ENCODE measurements at places on chromosomes 11 and 22.

DNA sequence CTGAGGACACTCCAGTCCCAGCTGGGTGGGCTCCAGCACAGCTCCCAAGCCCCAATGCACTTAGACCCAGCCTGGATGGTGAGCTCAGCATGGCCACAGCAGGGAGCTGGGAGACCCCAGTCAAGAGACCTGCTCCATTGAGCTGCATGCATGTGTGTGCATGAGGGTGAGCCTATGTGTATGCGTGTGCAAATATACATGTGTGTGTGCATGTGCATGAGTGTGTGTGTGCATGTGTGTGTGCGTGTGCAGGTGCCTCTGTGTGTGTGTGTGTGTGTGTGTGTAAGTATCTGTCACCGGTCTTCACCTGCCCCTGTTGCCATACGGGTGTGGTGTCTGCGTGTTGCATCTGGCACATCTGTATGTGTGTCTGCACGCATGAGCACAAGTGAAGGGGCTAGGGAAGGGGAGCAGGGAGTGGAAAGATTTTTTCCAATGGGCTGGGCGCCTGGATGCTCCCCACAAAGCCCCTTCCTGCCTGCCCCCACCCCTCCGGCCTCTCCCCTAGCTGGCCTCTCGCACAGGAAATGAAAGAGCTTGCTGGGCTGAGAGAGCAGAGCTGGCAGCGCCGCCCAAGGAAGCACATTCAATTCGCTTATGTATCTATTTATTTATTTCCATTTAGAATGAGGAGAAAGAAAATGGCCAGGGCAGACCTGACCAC is 4.1 kb downstream of the TSPAN32 start:
- no peak for DNase-seq

GRCh38 chr22:27385261-27385998 is 416.1 kb downstream of the MN1 start:
- no peak for DNase-seq

- DNase-seq = no peak
These were observed 27.2 kb downstream of the FEZ1 start for GRCh38 chr11:125468852-125469251.

DNA sequence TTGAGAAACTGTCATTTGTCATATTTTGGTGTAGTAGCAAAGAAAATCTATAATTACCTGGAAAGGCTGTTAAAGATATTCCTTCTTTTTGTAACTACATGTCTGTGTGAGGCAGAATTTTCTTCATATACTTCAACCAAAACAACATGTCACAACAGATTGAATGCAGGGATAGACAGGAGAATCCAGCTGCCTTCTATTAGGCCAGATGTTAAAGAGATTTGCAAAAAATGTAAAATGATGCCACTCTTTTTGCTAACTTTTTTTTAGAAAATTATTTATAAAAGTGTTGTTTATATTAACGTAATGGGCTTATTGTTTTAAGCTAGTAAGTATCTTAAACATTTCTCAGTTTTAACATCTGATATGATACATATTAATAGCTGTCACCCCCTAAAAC is 12.7 kb downstream of the DGKZ start:
- DNase-seq = no peak

DNA sequence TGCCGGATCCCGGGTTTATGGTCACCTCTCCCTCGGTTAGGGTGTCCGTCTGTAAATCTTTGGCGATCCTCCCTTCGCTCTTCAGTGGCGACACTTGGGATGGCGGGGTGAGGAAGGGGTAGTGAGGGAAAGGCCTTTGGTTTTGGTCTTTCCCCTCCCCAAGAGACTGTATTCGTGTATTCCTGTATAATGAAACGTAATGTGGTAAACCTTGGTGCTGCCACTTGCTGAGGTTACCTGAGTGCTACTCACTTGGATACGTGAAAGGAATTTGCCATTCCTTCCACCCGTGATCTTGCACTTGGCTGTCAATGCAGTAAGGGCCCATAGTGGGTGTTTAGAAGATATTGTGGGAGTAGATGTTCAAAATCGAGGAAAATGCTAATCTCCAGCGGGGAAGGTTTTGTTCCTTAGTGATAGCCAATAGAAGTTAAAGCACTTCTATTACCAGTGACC is 578 bp upstream of the NUP160 start:
- DNase-seq = no peak

DNA sequence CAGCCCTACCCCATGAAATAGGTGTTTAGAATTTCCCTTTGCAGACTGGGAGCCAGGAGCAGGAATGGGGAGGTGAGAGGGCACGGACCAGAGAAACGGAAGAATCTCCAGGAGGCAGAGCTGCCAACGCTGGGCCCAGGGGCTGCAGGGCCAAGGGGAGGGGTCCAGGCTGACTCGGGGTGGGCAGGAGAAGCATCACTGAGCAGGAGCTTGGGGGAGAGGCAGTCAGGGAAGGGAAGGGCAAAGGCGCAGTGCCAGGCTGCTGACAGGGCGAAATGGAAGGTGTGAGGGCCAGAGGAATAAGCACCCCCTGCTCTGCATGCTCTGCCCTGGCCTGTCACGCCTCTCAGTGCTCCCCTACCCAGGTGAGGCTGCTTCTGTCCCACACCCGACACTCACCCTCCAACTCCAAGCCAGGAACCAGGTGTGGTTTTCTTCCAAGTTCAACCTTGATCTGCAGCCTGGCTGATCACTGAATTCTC is 14.5 kb downstream of the LRRC32 start:
- DNase-seq = no peak

GRCh38 chr11:14585438-14585837 is 58.2 kb upstream of the PDE3B start:
- DNase-seq = no peak

GRCh38 chr11:30313580-30313979 is 9.3 kb upstream of the ARL14EP start:
- no peak for DNase-seq

DNA sequence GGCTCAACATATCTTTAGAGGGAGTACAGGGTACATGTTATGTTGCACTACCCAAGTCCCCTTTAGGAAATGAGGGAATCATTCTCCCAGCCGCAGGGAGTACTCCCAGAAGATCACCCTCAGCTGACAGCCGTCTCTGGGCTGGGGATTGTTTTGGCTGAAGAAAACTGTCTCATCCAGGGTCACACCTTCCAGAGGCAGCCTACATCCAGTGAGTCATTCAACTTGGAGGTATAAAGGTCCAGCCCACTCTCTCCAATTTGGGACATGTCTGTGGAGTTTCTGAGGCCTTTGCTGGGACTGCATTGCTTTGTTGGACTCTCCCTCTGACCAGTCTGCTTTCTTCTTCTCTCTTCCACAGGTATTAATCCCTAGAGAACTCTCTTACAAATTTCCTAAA is 42.1 kb downstream of the RASSF10 start:
- DNase-seq = no peak

DNA sequence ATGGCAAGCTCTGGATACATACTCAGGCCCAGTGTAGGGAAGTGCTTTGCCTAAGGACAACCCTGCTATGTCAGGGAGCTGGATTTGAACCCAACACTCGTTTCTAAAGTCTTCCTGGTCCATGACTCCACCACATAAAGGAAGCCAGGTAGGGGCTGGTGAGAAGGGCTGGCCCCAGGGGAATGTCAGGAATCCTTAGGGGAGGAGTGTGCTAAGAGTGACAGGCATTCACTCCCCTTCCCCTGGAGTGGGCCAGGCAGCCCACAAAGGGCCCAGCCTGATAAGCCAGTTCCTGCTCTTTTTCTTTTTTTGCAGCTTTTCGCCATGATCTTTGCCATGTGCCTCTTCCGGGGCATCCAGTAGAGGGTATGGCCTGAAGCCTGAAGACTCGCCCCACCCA is 21.9 kb downstream of the TP53I11 start:
- DNase-seq = no peak

GRCh38 chr11:55457641-55458040 is 89.9 kb downstream of the OR4A15 start:
- no peak for DNase-seq

DNA sequence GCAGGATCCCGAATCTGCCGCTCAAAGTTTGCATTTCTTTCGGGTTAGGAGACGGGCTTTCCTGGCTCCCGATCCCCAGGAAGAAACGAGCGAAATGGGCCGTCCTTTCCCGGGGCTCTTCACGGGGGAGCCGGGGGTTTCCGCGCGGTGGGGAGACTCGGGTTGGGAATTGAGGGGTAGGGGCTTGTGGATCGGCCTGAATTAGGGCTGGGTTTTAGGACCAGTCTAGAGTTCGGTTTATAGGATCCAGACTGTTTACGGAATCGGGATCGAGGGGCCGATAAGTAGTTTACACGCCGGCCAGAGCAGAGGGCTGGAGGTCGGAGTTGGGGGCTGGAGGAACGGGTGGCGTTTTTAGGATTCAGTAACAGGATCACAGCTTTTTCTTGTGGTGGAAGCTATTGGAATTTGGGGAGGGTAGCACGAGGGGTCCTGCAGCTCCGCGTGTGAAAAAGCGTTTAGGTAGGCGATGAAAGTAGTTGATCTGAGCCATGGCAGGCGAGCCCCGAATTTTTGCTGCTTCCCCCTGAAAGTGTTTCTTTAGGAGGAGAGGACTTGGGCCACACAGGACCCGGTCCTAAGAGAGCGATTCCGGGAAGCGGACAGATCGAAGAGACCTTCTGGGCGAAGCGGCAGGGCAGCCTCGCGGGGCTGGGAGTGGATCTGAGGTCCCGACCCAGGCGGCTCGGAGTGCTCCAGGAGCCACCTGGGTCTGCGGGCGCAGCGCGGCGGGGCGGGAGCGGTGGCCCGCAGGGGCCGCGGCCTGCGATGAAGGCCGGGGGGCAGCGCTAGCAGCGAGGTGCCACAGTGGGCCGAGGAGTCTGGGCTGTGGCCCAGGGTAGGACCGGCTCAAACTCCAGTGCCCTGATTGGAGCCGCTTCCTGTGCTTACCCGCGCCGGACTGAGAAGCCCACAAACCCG is 1.6 kb downstream of the PKNOX2 start:
- no peak for DNase-seq

DNA sequence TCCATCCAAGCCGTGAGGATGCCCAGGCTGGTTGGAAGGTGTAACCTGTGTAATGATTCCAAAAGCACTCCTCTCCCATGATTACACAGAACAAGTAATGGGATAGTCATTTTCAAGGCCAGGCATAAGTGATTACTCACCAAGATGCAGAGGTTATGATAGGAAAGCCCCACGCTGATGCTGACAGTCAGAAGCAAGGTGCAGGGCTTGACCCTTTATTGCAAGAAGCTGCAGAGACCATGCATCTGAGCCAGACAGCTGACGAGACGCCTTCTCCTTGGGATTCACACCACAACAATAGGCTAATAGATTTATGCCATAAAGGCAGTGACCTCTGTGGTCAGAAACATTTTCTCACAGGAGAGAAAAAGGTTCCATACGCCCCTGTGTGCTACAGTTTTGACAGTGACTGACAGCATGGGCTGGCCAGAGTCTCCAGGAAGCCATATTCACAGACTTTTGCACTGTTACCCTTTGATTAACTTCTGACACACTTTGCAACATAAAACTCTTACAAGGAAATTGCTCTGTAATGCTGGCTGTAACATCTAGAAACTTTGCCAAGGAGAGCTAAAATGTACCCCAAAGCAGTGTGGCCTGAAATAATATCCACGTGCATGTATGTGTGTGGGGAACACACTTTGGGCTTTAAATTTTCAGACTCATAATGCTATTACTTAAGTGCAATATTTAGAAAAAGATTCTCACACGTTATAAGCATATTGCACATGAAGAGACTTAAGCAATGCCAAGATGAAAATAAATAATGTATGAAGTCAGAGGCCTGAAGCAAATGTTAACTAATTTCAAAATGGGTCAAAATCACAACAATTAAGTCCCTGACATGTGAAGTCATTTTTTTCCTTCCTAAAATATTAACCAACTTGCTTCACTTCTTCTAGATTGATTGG is 1079.0 kb upstream of the TENM4 start:
- DNase-seq = no peak

- DNase-seq = no peak
These were observed 128.3 kb downstream of the DDX10 start for GRCh38 chr11:108793138-108793537.

GRCh38 chr11:57543593-57543992 is 6.2 kb downstream of the SMTNL1 start:
- no peak for DNase-seq

GRCh38 chr11:47050284-47050683 is 113.7 kb downstream of the CSTPP1 start:
- DNase-seq = no peak

- no peak for DNase-seq
These were observed 132.4 kb downstream of the TENM4 start for GRCh38 chr11:79308429-79308828.

DNA sequence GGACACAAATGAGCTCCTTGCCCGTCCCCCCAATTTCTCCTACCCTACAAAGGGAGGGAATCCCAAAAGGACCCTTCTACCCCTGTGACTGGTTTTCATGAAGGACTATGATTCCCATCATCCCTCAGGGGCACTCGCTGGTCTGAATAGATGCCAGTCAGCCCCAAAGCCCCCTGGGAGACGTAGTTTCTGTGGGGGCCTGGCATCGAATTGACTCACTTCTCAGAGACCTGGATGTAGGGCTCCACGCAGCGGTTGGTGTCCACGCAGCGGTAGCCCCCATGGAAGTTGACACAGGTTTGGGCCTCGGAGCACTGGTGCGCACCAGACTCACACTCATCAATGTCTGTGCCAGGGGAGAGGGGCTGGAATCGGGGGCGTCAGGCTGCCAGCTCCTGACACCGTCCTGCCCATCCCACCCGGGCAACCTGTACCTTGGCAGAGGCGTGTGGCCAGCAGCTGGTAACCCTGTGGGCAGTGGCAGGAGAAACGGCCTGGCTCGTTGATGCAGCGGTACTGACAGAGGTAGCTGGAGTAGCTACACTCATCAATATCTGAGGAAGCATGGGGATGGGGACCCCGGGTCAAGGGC is 4.4 kb downstream of the EFEMP2 start:
- DNase-seq = no peak

DNA sequence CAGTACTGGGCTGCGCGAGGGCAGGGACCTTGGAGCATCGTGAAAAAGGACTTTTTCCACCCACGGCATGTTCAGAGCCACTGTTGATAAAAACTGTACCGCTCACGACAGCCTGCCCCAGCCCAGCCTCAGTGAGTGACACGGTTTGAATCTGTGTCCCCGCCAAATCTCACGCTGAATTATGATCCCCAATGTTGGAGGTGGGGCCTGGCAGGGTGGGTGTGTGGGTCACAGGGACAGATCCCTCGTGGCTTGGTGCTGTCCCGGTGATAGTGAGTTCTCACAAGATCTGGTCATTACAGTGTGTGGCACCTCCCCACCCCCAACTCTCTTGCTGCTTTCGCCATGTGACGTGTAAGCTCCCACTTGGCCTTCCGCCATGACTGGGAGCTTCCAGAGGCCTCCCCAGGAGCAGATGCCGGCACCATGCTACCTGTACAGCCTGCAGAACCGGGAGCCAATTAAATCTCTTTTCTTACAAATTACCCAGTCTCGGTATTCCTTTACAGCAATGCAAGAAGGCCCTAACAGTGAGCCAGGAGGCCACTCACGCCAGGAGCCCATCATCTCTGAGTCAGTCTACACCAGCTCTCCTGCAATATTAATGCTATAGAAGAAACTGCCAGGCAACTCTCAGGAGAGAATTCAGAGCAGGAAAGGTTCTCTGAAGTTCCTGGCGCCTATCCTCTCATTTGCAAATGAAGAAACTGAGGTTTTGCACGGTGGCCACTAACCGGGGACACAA is 1.3 kb downstream of the TOLLIP start:
- no peak for DNase-seq

- no peak for DNase-seq
These were observed 290.1 kb upstream of the MPPED2 start for GRCh38 chr11:30876228-30876627.

- no peak for DNase-seq
These were observed 1074.5 kb downstream of the LRRC4C start for GRCh38 chr11:40384991-40385390.
